ENCODE measurements at places on chromosomes 6 and 20. TPM values are rescaled to one million over a fixed set of nuclear protein-coding genes. Genes with fewer than 3 reads are reported as not detected.

ADGRG6 gene
- total RNA-seq, result 9.9 TPM

MYH7B gene
- 0.46 TPM for total RNA-seq

CLPSL2 gene
- total RNA-seq, result not detected

SLC17A2 gene
- not detected for total RNA-seq

RBBP8NL gene
- total RNA-seq, result not detected
